Stimulated activated CD8-positive, alpha-beta memory T cell treated with anti-CD3 and anti-CD28 coated beads, Interleukin-7, amount 100 ng/mL, for 1 hour (primary cell): ENCODE measurements at places on chromosomes 5 and 9.

DNA sequence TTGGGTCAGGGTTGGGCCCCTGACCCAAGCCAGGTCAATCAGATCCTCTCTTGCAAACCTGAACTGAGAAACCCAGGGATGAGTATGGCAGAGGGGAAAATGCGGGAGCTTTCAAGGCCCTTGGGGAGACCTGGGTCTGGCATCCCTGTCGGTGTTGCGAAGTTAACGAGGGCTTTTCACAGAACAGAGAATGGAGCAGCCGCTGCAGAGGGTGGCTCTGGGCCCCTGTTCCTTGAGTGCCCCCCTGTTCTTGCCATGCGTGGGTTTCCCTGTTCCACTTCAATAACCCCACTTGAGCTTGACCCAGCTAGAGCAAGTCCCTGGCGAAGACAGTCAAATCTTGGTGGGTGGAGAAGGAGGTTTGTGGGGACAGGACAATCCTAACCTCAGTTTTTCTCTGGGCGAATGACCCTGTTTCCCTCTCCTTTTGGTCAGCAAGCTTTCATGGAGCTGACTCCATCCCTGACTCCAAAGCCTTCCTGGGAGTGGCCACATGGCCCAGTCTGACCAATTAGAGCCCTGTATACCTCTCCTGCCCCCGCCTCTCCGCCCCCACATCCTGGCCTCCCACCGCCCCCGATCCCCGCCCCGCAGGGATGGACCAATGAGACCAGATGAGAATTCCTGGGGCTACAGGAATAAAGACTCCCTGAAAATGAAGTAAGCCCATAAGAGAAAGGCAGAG, 2.9 kb upstream of the VDAC1 start:
- no peak for DNase-seq

DNA sequence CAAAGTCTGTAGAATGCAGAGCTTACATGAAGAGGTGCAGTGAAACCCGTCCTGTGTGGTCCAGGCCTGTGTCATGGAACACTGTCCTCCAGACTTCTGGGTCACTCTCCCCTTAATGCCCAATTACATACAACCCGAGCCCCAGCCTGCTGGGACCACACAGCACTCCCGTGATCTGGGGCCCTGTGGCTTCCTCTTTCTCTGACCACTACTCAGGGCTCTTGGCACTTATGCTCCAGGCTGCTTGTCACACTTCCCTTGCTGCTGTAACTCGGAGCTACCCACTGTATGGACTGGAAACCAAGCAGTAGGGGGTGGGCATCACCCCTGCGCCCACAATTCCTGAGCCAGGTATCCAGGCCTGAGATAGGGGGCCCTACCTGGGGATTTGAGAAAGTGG, 10.3 kb upstream of the IL3 start:
- no peak for DNase-seq

- no peak for DNase-seq
These were observed 1052.0 kb downstream of the TAF11L14 start for GRCh38 chr5:18686253-18686652.

DNA sequence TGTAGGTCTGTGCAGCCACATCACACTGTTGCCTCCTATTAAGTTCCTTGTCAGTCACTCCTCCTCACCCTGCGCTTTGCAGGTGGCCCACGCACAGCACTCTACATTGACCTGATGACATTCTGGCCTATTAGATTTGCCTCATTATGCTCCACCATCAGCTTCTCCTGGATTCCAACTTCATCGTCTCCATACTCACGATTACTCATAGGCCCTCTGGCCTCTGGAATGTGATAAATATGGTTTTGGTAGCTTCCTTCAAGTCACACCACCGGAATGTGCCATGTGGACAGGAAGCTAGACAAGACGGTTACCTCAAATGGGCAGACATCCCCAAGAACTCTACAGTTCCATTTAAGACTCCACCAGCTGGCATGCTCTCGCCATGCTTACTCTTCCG, 158.0 kb upstream of the LHFPL2 start:
- DNase-seq = no peak

DNA sequence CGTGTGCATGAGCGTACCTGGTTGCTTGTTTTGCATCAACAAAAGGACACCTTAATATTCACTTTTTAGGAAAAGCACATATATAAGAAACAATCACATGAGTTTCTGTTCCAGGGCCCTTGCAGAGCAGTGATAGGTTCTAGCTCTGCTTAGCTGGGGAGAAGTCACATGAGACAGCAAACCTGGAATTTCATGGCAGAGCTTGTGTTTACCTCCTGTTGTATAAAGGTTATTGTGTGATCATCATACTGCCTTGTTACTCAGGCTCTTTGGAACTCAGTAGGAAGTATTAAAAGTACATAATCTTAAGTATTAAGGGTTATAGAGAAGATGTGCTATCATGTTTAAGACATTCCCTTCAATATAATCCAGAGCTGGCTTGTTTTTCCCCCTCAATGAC, 18.0 kb upstream of the VLDLR start:
- no peak for DNase-seq

- DNase-seq = no peak
These were observed 11.1 kb upstream of the PSD2 start for GRCh38 chr5:139784488-139784887.

- no peak for DNase-seq
These were observed 247.9 kb upstream of the TRPC7 start for GRCh38 chr5:136613230-136613629.

GRCh38 chr5:96969366-96969765, 33.5 kb downstream of the LNPEP start:
- DNase-seq = no peak

- DNase-seq = no peak
These were observed 607 bp downstream of the UHRF2 start for GRCh38 chr9:6413365-6414246.

DNA sequence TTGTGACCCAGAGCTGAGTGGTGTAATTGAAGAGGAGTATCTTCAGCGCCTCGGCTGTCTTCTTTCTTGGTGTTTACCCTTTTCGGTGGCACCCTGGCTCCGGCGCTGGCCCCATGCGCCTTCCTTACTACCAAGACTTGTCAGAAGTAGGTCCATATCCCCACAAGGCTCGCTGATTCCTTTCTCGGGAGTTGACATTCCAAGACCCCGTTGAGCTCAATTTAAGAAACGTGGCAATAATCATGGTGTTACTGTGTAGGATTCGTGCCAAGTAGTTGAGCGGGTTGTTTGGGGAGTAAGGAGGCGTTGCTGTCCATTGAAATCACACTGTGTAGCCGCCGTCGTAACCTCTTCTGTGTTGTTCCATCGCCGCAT, 795 bp downstream of the NDUFAF2 start:
- no peak for DNase-seq

GRCh38 chr5:132999246-132999645, 27.1 kb downstream of the ZCCHC10 start:
- no peak for DNase-seq

DNA sequence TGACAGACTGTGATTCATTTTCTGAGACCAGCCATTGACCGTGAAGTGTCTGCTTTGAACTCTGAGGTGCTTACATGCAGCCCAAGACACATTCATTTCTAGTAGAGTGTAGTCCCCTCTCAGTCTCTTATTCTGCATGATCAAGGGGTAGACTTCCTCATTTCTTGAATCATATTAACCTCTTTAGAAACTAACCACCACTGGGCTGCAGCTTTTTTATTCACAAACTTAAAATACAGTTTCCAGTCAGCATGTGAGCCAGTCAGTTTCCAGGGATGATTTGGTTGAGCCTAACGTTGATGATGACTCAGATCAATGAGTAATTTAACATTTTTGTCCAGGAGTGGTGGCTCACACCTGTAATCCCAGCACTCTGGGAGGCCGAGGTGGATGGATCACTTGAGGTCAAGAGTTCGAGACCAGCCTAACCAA, 59.2 kb downstream of the OTULIN start:
- no peak for DNase-seq

DNA sequence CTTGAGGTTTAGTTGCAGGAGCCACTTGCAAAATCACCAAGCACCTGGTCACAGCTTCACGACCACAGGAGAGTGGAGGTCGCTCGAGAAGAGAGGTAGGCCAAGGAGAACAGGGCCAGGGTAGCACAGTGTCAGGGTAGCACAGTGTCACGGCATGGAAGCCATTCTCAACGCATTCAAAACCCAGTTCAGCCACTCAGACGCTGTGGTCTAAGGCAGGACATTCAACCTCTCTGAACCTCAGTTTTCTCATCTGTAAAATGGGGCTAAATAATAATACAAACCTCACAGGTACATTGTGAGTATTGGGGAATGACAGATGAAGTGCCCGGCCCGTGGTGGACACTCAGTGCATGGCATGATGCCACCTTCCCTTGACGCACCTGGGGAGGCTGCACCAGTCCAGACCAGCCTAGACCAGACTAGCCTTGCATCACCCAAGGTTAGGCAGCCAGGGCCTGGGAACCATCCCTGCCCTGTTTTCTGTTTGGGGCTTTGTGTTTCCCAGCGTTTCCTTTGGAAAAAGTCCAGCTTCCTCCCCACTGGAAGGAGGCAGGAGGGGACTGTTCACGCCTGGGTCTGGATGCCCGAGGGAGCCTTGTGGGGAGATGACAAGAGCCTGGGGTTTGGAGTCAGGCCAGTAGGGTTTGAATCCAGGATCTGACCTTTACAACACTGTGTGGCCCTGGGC, 7.8 kb upstream of the LMX1B start:
- no peak for DNase-seq

- DNase-seq = no peak
These were observed 60.3 kb upstream of the ADAMTS16 start for GRCh38 chr5:5079876-5080275.

GRCh38 chr5:31193116-31193515, 370 bp upstream of the CDH6 start:
- no peak for DNase-seq

GRCh38 chr5:14164164-14165163, 21.3 kb downstream of the TRIO start:
- DNase-seq = no peak

GRCh38 chr5:172417983-172418630, 36.2 kb downstream of the SH3PXD2B start:
- DNase-seq = no peak

DNA sequence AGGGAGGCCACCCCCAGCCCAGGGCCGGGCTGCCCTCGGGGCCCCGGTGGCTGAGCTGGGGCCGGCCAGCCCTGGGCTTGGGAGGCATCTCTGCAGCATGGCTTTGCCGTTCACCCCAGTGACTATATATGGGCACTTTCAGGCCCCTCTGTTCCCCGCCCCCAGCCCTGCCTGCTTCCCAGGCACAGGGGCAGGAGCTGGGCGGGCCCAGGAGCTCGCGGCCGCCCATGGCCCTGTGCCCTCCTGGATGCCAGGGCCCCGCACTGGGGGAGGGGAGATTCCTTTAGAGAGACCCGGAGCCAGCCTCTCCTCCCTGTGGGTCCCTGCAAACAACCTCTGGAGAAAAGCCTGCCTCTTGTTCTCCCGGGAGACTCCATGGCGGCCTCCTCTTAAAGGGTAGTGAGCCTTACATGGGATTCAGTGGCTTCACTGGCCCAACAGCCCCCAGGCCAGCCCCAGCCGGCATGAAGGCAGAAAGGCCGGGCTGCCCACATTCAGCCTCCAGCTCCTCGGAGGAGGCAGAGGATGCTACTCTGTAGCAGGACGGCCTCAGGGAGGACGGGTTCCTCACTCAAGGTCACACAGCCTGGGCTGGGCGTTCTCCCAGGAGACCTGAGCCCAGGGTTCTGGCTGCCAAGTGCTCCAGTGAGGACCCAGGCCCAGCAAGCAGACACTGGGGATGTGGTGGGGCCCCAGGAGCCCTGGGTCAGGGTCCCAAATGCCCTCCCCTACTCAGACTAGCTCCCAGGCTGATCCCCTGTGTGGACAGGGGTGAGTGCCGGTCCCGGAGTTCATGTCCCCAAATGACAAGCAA, 4.1 kb downstream of the NACC2 start:
- no peak for DNase-seq

GRCh38 chr9:13267743-13268142, 11.7 kb downstream of the MPDZ start:
- DNase-seq = no peak

DNA sequence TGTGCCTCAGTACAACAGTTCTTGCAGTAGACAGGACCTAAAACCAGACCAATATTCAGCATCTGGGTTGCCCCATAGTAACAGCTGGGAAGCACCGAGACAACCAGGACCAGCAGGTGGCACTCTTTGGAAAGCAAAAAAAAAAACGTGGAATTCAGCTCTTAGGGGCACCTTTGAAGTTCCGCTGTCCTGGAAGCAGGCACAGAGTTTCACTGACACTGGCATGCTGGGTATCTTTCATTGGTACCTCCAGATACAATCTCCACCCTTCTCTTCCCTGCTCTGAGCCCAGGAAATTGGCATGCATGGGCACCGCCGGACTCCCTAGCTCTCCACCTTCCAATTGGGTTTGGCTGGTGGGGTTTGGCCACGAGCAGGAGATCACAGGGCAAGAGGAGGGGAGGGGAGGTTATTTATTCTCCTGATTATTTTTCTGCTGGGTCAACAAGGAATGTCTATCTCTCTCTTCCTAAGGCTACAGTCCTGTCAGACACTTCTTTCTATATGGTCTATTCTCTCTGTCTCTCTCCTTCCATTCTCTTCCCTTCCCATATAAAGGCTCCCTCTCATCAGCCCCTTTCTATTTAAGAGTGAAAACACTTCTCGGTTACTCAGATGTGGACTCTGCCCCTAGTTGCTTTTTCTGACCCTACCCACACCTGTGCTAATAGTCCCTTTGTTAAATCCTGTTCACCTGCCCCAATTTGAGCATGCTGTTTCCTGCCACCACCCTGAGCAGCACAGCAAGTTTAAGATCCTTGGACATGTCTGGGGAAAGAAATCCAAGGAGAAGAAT, 1.9 kb upstream of the IDNK start:
- no peak for DNase-seq

DNA sequence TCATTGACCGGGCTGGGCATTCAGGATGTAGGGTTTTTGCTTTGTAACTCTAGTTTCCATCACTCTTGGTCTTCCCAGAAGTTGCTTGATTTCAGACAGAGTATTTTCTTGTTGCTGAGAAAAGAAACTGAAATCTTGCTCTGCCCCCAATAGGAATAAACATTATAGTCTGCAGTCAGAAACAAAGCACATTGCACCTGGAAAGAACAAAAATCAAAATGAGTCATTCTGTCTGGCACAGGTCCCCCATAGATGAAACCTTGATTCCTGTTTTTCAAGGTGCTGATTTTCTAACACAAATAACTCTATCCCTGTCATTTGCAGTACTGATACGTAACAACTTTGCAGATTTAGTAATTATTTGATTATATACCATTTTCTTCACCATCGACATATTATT, 232.1 kb downstream of the FBXO4 start:
- no peak for DNase-seq

DNA sequence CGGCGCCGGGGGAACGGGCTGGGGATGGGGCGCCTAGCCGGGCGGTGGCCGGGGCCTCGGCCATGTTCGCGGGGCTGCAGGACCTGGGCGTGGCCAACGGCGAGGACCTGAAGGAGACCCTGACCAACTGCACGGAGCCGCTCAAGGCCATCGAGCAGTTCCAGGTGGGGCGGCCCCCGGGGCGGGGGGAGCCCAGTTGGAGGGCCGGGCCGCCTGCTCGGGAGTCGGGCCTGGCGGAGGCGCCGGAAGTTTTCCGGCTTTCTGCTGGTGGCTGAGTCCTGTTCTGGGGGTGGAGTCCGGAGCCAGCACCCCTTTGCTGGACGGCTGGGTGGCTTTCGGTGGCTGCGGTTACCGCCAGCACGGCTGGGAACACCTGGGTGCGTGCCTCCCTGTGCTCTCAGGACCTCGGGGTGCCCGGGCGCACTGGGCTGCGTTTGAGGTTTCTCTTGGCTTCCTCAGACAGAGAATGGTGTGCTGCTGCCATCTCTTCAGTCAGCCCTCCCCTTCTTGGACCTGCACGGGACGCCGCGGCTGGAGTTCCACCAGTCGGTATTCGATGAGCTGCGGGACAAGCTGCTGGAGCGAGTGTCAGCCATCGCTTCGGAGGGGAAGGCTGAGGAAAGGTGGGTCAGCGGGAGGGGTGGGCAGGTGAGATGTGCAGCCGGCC, 454 bp downstream of the NELFB start:
- no peak for DNase-seq

- no peak for DNase-seq
These were observed 198.9 kb upstream of the CYLC2 start for GRCh38 chr9:102796244-102796643.
